Right lobe of liver (tissue), 6 donors: ENCODE measurements at places on chromosomes 16 and 17.

DNA sequence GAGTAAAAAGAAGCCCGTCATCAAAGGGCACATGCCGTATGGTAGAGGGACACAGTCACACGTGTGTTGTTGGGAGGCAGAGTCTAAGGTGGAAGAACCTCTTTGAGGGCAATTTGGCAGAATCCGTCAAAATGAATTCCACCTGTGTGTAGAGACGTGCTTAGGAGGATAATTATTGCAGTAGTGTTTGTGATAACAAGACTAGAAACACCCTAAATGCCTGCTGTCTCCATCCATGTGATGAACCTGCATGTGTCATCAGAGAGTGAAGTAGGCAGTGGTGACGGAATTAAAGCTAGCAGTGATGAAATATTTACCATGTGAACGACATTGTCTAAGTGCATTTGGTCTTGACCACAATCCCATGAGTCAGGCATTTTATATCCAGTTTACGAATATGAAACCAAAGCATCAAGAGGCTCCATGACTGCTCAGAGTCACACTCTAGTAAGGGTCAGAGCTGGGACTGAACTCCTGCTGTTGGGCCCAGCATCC lies 61.3 kb upstream of the ADORA2B start:
- DNase-seq, result no peak

DNA sequence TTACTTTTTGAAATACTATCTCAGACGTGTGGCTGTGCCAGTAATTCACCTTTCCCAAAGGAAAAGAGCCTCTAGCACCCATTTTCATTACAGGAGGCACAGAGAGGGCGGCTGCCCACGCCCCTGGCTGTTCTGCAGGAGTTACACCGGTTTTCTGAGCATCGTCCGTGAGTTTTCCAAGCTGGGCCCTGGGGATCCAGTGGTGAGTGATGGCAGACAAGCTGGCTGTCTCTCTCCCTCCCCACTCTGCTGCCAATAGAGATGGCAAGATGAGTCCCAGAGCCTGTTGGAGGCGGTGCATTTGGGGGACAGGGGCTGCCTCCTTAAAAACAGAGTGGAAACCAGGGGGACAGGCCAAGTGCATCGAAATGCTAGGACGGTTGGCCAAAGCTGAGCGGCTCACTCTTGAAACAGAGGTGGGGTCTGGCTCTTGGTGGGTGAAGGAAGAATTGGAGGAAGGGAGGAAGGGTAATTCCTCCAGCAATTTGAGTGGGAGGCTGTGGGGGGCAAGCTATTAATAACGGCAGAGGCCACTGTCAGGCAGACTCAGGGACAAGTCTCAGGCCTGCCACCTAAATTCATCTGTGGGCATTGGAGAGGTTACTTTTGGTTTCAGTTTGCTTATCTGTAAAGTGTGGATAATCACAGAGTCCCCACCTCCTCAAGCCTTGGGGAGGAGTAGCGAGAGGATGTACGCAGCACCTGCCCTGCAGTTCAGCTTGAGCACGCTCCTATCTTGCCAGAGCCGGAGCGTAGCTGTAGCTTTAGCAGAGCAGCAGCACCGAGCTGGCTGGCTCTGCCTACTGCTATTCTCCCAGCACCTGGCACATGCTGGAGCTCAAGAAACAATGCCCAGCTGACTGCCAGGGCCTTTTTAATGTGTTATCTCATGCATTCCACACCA lies 7.5 kb upstream of the NOS2 start:
- no peak for DNase-seq

DNA sequence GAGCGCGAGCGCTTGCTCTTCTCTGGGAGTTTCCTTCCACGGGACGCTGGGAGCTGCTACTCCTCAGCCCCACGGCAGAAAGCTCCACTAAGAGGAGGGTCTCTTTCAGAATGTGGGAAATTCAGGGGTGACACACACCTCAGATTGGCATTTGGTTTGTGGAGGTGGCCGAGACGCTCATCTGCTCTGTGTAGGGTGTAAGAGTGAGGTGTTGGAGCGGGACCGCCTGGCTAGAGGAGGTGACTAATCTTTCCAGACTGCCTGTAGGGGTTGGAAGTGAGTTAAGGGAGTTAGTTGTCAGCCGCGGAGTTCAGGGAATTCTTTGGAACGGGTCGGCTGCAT lies 735 bp downstream of the PSMD11 start:
- DNase-seq, result peak; percentile 54

GRCh38 chr16:55478827-55479429 lies at the start of gene MMP2:
MMP2 (plus strand) TSS chr16:55479198; CDS start chr16:55479480, 282 bp downstream.
- no peak for DNase-seq

- DNase-seq, result no peak
Observed at GRCh38 chr17:82403662-82404660, 14.2 kb upstream of the HEXD start.

- DNase-seq, result no peak
Observed at GRCh38 chr17:57811638-57812280, 38.1 kb downstream of the MRPS23 start.

DNA sequence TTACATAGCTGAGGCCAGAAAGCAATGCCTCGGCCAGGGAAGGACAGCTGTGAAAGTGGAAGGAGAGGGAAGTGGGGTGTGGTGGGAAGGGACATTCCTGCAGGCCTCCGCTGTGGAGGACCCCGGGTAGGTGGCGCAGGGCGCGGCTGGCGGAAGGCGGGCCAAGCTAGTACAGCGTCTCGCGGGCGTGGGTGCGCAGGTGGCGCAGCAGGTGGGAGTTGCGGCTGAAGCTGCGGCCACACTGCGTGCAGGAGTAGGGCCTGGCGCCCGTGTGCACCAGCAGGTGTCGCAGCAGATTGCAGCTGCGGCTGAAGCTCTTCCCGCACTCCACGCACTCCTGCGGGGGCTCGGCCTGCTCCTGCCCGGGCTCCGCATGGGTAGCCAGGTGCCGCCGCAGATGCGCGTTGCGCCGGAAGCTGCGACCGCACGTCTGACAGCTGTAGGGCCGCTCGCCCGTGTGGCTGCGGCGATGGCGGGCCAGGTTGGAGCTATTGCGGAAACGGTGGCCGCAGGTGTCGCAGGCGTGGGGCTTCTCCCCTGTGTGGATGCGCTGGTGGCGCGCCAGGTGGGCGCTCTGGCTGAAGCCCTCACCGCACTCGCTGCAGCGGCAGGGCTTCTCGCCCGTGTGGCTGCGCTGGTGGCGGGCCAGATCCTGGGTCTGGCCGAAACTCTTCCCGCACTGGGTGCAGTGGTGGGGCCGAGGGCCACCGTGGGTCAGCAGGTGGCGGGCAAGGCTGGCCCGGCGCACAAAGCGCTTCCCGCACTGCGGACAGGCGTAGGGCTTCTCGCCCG lies 10.0 kb downstream of the ZSCAN10 start:
- DNase-seq, result peak; percentile 44

DNA sequence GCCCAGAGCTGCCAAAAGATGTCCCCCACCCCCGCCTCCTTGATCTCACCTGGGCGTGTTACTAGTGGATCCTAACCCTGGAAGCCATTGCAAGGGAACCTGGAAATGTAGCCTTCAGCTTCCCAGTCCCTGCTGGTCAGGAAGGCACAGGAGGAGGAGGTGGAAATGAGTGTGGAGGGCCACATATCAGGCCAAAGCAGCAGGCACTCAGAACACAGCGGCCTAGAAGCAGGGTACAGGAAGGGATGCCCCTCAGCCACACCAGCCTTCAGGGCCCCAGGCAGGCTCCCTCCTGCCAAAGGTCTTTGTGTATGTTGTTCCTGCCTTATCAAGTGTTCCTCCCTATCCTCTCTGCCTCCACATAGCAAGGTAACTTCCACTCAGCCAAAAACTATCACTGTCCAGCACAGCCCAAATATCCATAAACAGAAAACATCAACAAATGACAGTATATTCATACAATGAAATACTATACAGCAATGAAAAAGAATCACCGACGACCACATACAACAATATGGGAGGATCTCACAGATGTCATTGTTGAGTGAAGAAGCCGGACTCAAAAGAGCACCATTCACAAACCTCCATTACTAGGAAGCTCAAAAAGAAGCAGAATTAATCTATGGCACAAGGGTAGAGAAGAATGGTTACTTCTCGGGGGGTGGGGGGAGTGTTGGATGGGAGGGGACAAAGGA lies 28.2 kb upstream of the TNFRSF13B start:
- DNase-seq, result no peak

DNA sequence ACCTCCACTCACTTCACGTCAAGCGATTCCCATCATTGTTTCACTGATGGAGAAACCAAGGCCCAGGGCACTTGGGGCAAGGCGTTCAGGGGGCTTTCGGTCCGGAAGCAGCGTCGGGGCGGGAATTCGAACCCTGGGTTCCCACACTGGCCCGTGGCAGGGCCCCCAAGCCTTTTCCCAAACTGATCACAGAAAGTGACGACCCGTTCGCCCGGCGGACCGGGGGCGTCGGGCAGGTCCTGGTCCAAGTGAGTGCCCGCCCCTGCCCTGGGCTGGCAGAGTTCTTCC lies 856 bp upstream of the MON1B start:
- no peak for DNase-seq

- peak; percentile 83 for DNase-seq
Observed at GRCh38 chr17:74427048-74427762, 4.7 kb upstream of the GPRC5C start.

GRCh38 chr17:45307290-45308015 lies 9.4 kb downstream of the MAP3K14 start:
- DNase-seq, result no peak

DNA sequence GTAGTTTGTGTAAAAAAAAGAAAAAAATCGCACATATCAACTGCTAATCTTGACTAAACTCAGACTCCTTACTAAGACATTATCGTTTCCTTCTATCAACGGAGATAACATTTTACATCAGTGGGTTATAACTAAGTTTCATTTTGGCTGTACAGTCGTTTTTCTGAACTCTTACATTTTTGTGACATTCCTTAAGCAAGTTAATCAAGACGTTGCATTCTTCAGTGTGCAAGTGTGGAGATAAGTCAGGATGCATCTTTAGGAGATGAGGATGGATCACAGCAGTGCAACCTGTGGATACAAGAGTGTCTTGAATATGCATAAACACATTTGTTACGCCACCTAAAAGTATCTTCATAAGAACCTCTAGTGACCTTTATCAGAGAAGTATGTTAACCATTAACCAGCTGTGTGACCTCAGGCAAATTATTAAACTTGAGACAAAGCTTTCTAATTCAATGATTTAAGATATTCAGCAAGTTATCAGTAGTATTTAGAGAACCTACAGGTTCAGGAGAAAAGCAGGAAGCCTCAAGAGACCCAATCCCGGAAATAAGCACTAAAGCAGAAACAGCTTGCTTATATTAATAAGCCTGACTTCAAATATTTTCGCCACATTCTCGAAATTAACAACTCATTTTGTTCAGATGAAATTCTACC lies 9.4 kb downstream of the CMC2 start:
- no peak for DNase-seq

GRCh38 chr17:79950306-79950705 lies 85.4 kb downstream of the TBC1D16 start:
- peak; percentile 45 for DNase-seq

- DNase-seq, result no peak
Observed at GRCh38 chr16:77403732-77404131, 31.1 kb downstream of the ADAMTS18 start.

GRCh38 chr16:56372013-56372634 lies 53.2 kb downstream of the AMFR start:
- DNase-seq, result no peak

DNA sequence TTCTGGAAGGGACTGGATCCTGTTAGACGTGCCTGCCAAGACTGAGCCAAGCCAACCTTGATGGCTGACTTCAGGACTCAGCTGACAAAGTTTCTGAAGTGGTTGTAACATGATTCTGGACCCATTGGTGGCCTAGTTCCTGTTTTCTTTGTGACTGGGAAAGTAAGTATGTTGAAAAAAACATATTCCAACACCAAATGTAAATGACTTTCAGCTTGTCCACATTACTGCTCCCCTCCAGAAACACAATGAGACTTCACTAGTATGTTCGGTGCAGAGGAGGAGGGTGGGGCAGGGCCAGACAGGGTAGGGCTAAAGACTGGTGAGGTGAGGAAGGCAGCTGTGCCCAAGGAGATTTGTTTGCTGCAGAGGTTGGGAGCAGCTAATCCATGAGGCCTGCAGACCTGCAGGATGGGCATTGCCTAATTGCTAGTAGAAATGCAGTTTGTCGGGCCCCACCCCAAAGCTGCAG lies 26.4 kb downstream of the NMT1 start:
- no peak for DNase-seq

DNA sequence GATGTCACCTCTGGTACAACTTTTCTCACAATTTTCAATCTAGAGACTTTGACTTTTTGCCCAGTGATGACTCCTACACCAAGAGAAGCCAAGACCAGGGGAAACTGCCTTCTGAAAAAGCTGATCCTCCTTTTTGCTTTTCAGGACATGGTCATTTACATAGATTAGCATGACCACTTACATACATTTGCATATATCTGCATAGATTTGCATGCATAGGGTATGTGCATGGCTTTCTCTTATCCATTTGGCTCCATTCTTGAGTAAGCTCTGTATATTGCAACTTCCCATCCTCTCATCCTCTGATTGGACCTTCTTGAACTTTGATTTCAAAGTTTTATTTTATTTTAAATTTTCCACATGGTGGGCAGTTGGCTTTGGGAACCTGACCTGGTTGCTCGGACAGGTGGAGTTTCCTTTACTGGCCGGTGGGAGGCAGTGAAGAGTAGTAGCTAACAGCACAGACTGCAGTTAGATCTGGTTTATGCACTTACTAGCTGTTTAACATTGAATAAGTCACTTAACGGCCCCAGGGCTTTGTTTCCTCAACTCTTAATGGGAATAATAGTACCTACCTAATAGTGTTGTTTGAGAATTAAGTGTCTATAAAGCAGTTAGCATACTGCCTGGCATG lies 92.9 kb downstream of the GPR139 start:
- DNase-seq, result no peak

DNA sequence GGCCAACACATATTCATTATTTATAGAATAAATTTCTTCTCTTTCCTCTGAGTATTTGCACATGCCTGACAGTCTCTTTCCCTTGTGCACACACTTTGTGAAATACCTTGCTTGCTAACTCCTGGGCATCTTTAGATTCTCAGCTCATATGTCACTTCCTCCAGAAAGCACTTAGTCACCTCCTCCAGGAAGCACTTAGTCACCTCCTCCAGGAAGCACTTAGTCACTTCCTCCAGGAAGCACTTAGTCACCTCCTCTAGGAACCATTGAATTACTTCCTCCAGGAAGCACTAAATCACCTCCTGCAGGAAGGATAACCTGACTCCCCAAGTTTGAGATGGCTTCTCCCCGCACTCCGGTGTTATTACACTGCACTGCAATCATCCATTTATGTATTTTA lies 462.5 kb upstream of the EEF2KMT start:
- DNase-seq, result no peak

DNA sequence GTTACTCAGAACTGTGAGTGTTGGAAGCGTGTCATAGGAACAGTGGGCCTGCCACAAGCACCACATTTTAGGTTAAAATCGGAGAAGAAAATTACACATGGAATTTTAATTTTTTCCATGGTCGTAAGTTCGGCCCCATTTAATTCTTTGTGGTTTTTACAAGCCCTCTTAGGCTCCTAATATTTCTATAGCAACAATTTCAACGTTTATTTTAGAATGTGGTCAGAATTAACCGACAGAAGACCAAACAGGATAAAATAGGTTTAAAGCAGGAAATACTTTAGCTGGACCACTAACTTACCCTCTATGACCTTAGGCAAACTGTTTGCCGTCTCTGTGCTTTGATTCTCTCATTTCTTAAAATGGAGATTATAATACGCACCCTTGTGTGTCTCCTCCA lies 69.9 kb downstream of the FTO start:
- no peak for DNase-seq
